ENCODE measurements at places on chromosomes 13 and 19.

DNA sequence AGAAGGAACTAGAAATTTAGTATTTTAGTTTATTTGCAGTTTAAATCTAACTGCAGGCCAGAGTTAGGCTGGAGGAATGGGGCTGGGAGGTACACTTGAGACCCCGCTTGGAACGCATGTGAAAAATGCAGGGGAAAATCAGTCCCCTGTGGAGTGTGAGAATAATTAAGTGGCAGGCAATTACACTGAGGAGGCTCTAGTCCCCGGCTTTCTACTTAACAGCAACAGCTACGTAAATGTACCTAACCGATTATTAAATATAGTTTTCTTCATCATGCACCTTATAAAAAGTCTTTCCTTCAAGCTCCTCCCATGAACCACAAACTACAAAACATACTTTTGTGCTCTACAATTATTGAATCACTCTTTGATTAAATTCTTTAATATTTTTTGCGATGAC, 804 bp downstream of the ZNF708 start:
- no peak for DNase-seq

DNA sequence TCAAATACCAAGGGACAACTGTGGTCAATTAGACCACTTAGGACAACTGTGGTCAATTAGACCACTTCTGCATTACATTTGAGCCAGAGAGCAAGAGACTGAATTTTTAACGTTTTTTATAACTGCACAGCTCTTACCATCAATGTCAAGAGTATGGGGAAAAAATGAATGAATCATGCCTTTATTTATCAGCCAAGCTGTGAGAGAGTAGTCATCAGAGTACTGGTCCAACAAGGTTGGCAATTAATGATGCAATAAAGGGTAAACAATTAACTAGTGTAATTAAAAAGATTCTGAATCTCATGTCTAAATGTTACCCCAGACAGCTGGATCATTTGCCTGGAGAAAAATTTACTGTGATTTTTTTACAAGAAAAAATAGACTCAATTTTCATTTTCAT, 381.1 kb downstream of the LIG4 start:
- no peak for DNase-seq

DNA sequence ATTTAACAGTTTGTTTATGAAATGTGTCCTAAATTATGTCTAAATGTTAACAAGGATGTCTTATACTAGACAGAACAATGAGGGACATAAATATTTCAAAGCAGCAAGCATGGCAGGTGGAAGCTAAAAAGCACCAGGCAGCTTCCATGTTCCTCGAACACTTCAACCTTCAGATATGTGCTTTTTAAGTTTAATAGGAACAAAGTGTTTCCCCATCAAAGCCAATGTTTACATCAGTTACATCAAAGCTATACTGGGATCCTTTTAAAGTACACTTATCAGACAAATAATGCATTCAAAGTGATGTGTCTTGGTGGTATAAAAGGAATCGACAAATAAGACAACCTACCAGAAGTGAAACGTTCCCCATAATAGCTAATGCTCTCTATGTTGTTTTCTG, 2841.1 kb upstream of the PCDH20 start:
- DNase-seq, result no peak

GRCh38 chr13:111881700-111882099, 185.2 kb upstream of the SOX1 start:
- no peak for DNase-seq

DNA sequence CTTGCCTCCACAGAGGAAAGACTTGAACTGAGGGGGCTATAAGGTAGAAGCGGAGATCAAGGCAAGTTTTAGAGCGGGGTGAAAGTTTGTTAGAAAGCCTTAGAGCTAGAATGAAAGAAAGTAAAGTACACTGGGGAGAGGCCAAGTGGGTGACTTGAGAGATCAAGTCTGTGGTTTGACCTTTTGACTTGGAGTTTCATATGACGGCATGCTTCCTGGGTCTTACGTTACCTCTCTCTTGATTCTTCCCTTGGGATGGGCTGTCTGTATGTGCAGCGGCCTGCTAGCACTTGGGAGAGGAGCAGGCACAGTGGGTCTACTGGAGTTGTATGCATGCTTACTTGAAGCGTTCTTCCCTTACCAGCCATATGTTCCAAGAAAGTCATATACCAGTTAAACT, 1768.5 kb downstream of the PCDH9 start:
- no peak for DNase-seq

GRCh38 chr19:46133777-46134241, 9.3 kb upstream of the IGFL3 start:
- DNase-seq, result no peak

GRCh38 chr19:12956446-12957388, at the start of gene GADD45GIP1:
Gene GADD45GIP1, minus strand, starts transcription at chr19:12957223. Its CDS starts 11 bp downstream, at chr19:12957212.
- DNase-seq, result peak; percentile 65

DNA sequence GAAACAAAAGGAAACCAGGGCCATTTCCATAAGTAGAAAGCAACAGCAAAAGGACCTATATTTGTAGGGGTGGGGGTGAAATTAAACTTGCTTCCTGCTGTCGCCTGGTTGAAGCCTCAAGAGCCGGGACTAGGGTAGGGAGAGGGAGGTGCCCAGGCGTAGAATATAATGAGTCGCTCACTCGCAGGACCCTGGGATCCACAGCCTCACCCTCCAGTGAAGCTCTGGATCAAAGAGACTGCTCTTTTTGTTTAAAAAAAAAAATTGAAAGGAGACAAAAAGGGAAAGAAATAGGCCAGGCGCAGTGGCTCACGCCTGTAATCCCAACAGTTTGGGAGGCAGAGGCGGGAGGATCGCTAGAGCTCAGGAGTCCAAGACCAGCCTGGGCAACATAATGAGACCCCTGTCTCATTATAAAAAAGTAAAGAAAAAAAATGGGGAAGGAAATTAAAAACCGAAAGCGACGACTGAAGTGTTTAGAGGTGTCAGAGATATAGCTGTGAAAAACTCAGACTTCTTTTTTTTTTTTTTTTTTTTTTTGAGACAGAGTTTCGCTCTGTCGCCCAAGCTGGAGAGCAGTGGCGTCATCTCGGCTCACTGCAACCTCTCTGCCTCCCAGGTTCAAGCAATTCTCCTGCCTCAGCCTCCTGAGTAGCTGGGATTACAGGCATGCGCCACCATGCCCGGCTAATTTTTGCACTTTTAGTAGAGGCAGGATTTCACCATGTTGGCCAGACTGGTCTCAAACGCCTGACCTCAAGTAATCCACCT, 10.9 kb upstream of the ADGRE5 start:
- peak; percentile 54 for DNase-seq
